CD4-positive, alpha-beta T cell treated with Interleukin-17A for 4 hours (primary cell): ENCODE measurements at places on chromosomes 7 and 10.

- no peak for DNase-seq
These were observed 23.1 kb upstream of the TCTN3 start for GRCh38 chr10:95716866-95717265.

DNA sequence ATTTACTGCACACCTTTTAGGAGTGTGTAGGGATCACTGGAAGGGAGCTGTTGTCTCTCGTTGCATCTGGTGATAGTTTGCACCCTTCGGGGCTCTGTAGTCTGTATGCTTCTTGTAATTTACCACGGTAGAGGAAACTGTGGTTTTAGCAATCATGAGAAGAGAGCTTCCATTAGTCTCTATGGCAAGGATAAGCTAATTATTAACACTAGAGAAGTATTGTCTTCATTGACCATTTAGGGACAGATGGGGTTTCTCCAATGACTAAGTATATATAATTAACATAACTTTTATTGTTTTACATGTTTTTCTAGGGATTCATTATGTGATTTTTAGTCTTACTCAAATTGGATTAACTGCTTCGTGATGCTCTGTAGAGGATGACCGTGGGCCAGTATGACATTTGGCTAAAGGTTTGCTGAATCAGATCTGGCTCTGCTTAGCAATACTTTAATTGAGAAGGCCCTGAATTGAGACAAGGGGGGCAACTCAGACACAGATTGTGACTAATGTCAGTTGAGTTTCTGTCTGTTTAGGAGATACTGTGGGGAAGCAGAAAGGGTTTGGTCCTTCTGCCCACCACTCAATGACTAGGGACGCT is 8.7 kb downstream of the SLC18A2 start:
- DNase-seq, result no peak

GRCh38 chr7:31098642-31099360 is 46.7 kb downstream of the ADCYAP1R1 start:
- no peak for DNase-seq

DNA sequence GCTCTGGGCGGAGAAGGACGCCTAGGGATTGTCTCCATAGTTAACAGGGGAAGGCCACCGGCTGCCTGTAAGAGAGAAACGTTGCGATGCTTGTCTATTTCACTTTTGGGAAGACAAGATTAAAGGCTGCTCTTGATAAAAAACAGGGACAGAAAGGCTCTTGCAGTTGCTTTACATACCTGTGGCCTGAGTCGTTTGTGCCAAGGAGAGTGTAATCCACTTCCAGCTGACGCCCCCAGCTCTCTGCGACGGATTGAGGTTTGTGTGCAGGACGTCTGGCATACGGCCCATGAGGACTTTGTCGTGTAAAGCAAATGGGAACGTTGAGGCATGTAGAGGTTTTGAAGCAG is 1.1 kb downstream of the MAP3K8 start:
- DNase-seq, result no peak

DNA sequence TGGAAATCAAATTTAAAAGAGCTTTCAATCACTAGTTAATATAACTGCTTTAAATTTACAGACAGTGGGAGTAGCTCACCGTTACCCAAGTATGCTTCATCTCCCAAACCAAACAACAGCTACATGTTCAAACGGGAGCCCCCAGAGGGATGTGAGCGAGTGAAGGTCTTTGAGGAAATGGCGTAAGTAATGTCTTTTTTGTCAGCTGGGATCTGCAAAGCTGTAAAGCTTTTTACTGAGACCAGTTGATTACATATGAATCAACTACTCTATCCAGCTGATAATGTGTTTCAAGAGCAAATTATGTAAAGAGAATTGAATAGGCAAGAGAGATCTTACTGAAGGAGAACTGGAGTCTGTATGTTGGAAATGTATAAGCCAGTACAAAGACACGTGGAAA is 116.2 kb downstream of the GLCCI1 start:
- no peak for DNase-seq

DNA sequence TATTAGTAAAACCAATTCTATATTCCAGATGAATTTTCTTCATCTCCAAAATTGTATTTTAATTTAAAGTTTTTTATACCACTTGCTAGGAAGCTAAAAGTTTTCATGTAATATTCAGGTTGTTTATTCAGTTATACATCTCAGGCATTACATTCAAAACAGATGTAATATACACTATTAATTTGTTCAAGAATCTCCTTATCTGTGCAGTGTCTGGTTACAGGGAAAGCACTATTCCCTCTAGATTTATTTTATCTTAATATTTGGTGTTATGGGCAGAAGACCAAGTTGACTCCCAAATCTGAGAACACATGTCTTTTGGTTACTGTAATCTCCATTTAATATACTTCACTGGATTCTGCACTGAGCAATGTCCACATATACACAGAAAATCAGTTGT is 953.4 kb downstream of the ANKRD7 start:
- no peak for DNase-seq

DNA sequence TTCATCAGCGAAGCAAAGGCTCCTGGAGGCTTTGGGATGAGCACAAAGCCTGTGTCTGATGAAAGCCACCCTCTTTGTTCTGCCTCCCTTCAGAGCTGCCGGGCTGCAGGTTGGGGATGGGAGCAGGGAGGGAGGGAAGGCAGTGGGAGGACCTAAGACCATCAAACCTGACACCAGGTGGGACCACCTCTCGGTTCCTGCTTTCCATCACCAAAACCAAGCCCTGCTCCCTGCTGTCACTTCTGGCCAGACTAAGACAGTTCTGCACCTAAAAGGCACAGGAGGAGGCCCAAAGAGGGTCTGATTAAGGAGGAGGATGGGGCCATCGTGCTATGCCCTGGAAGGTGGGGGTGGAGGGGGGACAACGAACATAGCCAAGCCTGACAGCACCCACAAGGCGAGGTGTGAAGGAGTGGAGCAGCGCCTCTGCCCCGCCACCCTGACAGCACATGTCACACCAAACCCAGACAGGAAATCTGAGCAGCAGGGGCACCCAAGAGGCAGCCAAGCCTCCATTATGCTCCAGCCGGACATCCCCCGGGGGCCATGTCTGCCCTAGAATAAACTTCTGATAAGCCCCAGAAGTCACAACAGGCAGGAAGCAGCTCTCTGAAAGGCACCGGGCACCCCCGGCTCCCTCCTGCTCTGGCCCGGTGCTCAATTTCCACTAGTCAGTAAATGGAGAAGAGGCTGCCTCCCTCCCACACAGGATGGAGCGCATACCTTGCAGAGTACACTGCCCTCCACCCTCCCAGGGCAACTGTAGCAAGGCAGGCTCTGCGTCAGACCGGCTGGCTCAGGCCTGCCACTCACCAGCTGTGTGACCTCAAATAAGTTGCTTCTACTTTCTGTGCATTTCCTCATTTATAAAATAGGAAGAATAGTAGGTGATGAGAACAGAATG is 48.9 kb downstream of the DLG5 start:
- DNase-seq, result no peak

DNA sequence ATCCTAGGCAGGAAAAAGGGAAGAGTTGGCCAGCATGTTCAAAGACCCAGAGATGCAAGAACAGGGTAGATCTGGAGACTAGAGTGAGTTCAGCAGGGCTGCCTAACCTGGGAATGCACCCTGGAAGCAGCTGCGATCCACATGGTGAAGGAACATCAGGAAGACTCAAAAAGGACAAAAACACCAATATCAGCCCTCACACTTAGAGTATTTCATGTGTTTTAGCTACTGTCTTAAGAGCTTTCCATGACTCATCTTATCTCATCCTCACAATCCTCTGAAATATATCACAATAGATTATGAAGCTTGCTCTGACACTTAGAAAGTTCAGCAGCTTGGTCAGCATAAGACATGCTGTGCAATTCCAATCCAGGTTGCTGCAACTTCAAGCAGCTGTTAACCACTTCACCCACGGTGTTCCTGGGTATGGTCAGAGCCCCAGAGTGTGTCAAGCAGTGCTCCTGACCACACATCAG is 380.9 kb downstream of the PARD3 start:
- no peak for DNase-seq

GRCh38 chr7:32479574-32480200 is 10.5 kb downstream of the LSM5 start:
- no peak for DNase-seq

- peak; percentile 74 for DNase-seq
These were observed 28.6 kb downstream of the PDSS1 start for GRCh38 chr10:26725837-26726727.

GRCh38 chr10:79147796-79148451 is 79.2 kb downstream of the ZMIZ1 start:
- no peak for DNase-seq

DNA sequence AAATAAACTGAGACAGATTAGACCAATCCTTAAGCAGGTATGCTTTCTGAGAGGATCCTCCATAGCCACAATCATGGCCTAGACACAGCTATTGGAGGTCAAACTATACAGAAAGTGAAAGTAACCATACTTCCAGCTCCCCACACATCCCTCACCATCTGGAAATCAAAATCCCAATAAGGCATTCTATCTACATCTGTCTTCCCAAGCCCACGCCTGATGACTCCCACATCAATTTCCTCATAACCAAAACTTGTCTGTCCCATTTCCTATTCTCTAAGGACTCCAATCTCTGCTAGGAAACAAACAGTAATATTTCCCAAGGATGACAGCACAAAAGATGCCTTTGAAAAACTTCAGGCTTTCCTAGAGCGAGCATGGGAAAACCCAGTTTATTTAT is 247.3 kb upstream of the HPS1 start:
- DNase-seq, result no peak

GRCh38 chr10:86752311-86752710 is 4.1 kb upstream of the BMPR1A start:
- no peak for DNase-seq

- DNase-seq, result no peak
These were observed 116.1 kb downstream of the NT5C2 start for GRCh38 chr10:103077020-103077419.

GRCh38 chr10:110655320-110655719 is 11.2 kb downstream of the RBM20 start:
- no peak for DNase-seq

GRCh38 chr7:27178366-27178765 is 4.2 kb upstream of the HOXA10 start:
- DNase-seq, result peak; percentile 0

GRCh38 chr10:26931223-26931622 is 70.5 kb upstream of the ABI1 start:
- DNase-seq, result peak; percentile 5

- DNase-seq, result no peak
These were observed 9.9 kb downstream of the RHEB start for GRCh38 chr7:151509670-151510333.

- DNase-seq, result no peak
These were observed 75.9 kb downstream of the SH2D4B start for GRCh38 chr10:80613466-80614170.

GRCh38 chr7:95421000-95421846 is 13.6 kb downstream of the PON2 start:
- no peak for DNase-seq

DNA sequence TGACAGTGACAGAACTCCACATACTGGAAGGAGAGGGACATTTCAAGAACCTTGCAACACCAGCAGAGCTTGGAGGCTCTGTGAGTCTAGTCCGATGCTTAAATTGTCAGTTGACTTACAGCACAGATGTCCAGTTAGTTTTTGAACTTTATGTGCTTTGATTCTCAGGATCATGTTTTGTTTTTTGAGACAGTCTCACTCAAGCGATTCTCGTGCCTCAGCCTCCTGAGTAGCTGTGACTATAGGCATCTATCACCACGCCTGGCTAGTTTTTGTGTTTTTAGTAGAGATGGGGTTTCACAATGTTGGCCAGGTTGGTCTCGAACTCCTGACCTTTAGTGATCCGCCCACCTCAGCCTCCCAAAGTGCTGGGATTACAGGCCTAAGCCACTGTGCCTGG is 31.8 kb upstream of the STEAP4 start:
- no peak for DNase-seq

GRCh38 chr10:62534031-62534430 is 159.9 kb downstream of the ZNF365 start:
- DNase-seq, result no peak

DNA sequence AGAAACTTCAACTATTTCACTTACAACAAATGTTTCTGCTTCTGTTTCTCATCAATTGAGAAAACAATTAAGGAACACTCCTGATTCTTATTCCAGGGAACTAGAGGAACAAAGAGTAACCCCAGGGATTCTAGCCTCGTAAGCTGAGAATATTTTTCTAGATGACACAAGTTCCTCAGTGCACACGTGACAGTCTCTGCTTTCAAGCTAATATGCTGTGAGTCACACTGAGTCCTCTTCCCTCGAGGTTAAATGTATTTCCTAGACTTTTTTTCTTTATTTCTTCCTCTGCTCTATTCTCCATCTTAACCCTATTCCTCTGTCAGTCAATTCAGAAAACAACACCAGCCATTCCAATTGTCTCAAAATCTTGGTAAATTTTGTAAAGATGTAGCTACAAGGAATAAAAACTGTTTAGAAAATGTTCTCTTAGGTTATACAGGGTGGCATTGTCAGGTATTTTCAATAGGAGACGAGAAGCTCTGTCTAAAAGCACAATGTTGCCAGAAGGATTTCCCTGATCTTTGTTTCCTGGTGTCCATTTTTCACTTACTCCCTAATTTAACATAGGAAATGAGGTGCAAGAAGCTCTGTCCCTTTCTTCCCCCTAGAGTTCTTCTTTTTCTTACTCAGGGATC is 5.8 kb upstream of the C1GALT1 start:
- no peak for DNase-seq

- DNase-seq, result peak; percentile 47
These were observed 51.1 kb downstream of the CPEB3 start for GRCh38 chr10:92239600-92240288.

- DNase-seq, result no peak
These were observed 893.0 kb downstream of the NRG3 start for GRCh38 chr10:82768040-82768439.

- DNase-seq, result no peak
These were observed 45.3 kb upstream of the ZMIZ1 start for GRCh38 chr10:79023240-79024162.

DNA sequence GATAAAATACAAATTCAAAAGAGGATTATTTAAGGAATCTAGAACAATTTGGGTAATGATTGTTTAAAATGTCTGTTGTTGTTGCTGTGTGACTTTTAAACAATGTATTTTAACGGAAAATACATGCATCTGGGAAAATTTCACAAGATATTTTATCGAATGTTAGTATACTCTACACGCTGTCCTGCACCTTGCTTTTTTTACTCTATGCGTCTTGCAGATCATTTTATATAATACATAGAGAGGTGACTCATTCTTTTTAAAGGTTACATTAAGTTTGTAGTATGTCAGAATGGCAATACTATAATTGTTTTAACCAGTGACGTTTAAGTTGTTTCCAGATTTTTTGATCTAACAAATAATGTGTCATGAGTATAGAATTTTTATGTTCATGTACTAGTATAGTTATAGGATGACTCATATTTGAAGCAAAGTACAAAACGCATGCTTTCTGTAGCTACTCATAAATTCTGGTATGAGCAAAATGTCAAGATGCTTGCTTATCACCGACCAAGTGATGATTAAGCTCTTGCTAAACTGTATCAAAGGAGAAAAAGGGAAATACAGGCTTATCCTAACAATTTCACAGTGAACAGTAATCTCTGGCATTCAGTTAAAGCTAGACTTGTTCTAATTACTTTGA is 4.9 kb downstream of the DKK1 start:
- DNase-seq, result no peak

DNA sequence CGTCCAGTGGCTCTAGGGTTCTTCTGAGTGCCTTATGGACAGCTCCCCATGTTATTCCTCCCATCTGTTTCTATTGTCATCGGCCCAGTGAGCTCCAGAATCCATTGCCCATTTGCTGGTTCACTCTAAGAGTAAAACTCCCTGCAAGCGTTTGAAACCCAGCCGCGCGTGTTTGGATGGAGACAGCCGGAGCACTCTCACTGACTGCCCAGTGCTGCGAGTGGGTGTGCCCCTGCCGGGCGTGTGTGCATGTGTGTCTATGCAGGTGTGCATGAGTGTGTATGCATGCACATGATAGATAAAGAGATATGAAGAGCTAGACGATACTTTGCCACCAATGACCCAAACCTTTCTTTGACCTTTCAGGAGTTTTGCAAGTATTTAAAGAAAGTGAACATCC is 347.2 kb upstream of the MKI67 start:
- no peak for DNase-seq
